NCI-H1694 treated with DMSO at 0.1 percent for 48 hours (cell line): ENCODE measurements at places on chromosomes 2 and 18.

GRCh38 chr2:127820080-127820668 lies 9.2 kb upstream of the WDR33 start:
- DNase-seq, result no peak

DNA sequence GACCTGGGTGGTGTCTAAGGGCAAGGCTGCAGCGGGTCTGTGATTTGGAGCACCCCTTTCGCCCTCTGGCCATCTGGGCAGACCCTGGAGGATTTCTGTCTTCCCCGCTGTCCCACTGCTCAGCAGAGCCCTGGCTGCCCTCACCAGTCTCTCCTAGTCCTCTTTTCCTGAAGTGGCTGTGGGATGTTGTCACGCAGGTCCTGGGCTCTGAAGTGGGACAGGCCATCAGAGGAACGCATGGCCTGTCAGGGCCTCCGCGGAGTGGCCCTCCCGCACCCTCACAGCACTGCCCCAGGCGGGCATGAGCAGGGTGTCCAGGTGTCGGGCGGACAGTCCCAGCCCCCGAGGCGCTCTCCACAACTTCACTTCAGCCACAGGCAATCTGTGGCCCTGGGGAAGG lies 1.1 kb upstream of the TMEM185B start:
- DNase-seq, result no peak

DNA sequence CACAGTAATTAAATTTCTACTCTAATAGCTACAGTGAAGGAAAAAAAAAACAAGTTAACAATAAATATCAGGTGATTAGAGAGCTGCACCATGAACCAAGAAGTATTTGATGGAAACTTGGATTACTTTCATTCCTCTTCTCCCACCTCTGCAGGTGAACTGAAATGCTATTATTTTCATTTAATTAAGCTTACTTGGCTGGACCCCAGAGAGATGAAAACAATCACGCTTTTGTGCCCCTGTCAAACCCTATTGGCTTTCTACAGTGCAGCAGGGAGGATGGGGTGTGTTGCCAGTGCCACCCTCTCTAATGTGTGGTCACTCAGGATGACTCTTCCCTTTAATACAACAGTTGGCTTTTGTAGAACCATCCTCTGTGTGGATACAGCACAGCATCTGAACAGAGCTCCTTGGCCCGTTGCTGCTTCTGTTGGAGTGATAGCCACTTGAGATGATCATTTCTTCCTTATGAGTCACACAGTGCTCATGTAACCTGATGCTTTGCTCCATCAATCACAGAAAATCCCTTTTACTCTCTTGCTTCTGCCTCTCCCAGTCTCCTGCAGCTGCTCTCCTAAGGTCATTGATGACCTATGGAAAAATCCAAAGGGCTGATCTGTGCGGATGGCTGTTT lies 5.5 kb upstream of the ARL4C start:
- DNase-seq, result no peak

DNA sequence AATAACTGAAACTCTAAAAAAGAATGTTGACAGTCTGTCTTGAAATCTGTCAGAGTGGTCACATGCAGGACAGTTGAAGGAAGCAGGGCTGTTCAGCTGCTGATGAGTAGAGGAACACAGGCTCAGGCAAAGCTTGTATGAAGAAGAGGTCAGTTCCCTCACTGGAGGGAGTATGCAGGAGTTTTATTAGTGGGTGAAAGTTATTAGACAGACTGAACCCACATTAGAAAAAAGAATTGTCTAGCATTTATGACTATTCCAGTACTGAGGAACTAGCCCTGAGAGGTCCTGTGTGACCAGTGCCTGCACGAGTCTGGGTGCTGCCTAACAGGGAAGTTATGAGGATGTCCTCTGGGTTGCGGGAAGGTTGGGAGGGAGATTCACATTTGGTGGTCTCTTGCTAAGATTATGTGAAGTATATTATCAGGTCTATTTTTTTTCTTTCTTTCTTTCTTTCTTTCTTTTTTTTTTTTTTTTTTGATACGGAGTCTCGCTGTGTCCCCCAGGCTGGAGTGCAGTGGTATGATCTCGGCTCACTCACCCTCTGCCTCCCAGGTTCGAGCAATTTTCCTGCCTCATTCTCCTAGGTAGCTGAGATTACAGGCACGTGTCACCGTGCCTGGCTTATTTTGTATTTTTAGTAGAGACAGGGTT lies 9.6 kb downstream of the TET3 start:
- DNase-seq, result no peak

DNA sequence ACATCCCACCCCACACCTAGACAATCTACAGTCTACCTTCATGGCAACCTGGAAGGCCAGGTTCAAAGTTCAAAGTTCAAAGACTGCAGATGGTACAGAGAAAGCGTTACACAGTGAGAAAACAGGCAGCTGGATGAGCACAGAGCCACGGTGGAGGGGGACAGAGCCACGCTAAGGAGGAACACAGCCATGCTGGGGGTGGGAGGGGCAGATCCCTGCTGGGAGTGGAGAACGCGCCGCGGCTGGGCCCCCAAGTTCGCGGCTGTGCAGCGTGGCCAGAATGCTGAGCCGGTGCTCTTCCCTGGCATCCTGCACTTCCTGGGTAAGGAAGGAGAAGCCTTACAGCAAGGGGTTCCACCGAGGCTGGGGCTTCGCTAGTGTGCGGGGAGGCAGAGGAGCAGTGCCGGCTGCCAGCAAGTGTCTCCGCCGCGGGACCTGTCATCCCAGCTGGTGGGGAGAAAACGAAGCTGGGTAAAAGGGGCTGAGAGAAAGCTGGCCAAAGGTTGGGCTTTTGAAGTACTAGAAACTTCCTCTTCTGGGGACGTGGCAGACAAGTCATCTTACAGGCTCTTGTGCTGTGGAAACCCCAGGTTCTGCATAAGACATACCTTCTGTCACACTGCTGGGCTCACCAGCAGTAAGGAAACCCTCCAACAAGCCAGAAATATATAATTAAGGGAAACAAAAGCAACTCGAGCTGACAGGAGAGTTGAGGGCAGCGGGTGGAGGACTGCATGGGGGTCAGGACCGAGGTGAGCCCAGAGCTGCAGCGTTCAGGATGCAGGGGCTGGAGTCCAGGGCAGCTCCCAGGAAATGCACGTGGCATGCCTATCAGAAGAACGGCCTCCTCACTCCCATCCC lies 115.5 kb downstream of the HDAC4 start:
- no peak for DNase-seq
